SIG-M5 (cell line): ENCODE measurements at places on chromosomes 16 and 17.

- DNase-seq = no peak
Observed at GRCh38 chr16:80046848-80047247, 446.3 kb upstream of the MAF start.

DNA sequence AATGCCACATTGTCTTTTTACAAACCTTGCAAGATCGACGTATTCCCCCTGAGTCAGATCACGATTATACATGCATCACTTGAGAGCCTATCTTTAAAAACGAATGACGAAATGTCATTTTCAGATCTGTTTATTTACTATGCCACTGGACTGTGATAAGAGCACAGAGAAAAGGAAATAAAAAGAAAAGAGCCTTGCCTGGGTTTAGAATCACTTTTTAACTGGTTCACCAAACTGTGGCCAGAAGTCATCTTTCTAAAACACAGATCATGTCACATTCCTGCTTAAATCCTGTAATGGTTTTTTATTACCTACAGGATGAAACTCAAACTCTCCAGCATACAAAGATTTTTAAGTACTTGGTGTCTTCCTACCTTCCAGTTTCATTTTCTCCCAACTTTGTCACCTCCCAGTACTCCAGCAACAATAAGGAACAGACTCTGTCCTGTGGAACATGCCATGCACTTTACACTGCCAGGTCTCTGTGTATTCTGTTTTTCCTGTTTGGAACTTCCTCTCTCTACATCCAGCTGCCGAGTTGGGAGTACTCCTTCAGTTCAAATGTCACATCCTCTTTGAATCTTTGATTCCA is 91.5 kb downstream of the SNX11 start:
- no peak for DNase-seq

DNA sequence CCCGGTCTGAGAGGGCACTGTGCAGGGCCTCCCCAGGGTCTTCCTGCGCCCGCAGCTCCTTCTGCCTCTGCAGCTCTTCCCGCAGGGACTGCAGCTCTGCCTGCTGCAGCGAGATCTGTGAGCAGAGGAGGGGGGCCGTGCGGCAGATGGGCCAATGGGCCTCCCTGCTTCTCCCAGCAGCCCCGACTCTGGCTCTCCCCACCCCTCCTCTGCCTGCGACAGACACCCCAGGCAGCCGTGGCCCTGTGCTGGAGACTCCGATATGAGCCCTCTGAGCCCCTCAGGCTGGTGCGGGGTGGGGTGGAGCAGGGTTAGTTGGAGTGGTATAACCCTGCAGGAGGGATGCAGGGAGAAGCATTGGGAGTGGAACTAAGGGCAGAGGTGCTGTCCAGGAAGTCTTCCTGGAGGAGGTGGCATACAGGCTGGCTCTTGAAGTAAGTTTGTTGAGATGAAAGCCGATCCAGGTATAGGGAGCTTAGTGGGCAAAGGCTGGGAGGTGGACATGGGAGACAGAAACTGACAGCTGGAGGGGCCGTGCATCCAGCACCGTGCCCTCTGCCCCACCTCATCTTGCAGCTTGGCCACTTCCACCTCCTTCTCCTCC is 5.0 kb downstream of the THOC6 start:
- DNase-seq = no peak

DNA sequence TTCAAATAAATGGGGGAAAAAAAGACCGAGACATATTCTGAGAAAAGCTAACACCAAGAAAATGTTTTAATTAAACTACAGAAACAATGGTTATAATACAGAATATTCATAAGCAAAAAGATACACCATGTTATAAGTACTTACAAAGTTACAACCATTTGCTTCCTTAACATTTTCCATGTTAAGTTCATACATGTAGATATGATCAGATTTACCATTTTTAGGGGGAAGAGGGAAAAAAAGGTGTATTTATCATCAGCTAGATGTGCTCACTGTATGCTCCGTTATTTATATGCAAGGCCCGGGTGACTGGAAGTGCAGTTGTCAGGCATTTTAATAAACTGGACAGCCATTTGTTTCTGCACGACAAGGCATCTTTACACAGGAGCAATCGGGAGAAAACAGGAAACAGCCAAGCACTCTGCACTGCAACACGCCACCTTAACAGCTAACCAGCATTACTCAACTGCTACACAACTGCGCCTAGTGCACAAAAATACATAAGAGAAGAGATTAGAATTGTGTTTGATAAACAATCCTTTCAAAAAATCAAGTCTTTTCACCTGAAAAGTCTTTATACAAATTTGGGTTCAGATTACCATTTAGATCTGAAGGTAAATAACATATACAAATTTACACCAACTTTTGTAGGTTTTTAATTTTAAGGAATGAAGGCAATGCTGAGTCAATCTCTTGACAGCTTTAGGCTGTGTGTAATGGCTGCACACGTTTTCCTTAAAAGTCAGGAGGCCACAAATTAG is 2.9 kb downstream of the SRSF2 start:
- peak; percentile 50 for DNase-seq

GRCh38 chr16:81443688-81444447 is 740 bp upstream of the CMIP start:
- DNase-seq = no peak

DNA sequence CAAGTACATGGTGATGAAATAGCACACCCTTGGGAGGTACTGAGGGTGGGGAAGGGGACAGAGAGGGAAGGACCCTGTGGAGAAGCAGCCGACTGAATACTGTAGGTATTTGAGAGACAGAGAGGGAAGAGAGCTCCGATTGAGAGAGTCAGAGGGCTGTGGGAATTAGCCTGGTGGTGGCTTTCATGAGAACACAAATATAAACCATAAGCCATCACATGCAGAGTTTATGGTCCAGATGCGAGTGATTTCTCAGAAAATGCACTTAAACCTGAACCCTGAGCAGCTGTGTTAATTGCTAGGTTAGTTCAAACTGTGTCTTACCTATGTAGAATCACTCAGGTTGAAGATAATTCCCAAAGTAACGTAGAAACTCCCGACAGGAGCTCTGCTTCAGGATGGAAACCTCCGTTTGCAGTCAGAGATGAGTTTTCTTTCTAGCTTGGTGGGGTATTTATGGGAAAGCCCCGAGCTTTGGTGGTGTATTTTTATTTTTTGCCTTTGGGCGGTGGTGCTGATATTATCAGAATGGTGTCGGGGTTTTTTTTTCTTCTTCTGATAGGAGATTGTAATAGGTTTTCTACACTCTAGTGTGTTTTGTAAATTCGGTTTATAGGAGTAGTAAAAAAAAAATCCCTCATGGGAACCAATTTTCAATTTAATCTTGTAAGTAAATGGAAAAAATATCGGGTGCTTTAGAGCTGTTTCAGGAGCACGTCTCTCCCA is 184.9 kb upstream of the CACNG5 start:
- DNase-seq = no peak

- no peak for DNase-seq
Observed at GRCh38 chr17:27244011-27244410, 49.9 kb upstream of the WSB1 start.

DNA sequence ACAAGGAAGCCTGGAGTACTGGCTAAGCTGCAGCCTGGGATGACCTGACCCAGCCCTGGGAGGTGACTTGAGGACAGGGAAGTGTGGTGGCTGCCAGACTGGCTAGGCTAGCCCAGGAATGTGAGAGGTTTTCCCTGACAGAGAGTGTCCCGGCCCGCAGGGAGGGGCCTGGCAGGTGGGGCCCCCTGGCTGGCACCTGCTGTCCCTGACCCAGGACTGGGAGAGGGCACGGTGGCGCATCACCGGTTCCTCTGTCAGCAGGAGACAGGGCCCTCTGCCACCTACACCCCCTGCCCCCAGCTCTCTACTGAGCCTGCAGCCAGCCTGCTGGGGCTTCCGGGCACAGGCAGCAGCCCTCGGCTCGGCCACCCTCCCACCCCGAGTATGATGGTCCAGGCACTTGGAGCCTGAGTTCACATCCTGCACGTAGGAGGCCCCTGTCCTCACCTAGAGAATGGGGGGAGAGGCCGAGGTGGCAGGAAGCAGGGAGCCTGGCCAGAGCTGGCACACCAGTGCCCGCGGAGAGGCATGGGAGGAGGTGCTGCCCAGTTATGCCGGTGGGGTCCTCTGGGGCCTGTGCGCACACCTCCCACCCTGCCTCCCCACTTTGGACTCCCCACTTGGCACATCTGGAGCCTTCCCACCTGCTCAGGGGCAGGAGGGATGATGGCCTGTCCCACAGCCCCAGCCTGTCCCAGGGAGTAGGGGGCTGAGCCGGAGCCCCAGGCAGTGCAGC is 528 bp downstream of the PRSS27 start:
- DNase-seq = no peak

- DNase-seq = no peak
Observed at GRCh38 chr16:79309606-79310005, 290.9 kb downstream of the MAF start.

- DNase-seq = no peak
Observed at GRCh38 chr17:3025421-3026124, 37.8 kb downstream of the OR1D5 start.

DNA sequence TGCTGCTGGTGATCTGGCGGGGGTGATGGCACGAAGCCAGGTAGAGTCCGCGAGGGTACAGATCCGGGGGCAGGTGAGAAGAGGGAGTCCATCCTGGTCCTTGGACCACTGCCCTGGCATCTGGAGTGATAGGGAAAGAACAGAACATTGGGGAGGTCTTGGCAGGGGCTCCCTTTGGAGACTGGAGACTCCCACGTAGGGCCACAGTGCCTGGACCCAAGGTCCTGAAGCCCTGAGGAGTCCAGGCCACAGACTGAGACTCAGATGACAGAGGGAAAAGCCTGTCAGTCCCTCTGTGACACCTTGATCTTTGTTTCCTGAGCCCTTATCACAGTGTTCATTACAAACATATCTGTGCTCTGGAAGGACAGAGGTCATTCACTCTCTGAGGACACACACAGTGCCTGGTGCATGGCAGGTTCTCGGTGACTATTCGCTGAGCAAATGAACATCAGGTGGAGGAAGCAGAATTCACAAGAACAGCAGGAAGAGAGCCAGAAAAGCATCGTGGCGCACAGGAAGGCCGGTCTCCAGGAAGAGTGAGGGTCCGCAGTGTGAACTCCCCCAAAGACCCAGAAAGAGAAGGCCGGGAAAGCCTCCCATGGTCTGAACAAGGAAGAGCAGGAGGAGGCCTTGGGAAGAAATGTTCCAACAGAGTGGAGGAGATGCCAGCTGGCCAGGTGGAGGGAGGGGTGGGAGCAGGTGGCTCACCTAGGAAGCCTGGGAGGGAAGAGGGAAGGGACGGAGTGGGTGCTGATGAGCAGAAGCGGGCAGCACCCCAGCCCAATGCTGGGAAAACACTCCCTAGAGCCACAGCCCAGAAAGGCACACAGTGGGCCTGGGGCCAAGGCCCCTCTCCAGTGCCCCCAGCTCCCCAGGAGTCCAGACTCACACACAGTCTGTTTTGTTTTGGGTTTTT is 20.5 kb downstream of the PEMT start:
- no peak for DNase-seq

- no peak for DNase-seq
Observed at GRCh38 chr16:7716660-7717550, 384.3 kb downstream of the RBFOX1 start.

DNA sequence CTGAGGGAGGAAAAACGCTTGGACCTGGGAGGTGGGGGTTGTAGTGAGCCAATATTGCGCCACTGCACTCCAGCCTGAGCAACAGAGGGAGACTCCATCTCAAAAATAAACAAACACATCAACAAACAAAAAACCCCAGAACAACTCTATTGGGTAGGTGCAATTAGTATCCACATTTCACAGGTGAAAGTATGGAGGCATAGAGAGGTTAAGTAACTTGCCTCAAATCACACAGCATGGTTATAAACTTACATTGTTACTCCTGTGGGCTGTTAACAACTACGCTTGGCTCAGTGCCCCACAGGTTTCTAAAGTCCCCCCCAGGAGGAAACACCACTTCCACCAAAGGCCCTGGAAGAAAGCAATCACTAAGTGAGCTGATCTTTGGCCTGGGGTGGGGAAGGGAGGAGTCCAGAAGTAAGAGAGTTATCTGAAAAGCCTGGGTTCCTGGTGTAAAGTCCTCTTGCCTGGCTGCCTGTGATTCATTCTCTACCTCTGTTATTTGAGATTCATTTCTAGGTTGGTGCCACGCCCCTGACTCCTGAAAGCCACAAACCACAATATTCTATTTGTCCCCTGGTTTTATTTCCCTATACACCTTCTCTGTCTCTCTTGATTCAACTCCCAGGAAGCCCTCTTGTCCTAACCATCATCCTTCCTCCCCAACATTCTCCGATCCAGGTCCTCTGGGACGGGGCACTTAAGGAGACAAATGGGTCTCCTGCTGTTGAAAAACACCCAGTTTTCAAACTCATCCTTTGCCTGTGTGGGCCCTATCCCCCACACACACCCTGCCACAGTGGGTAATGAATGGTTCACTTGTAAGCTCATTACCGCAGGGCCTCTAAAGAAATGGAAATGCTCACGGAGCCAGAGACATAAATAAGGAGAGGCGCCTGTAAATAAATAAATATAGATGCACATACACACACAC is 195.4 kb downstream of the XYLT1 start:
- DNase-seq = no peak

DNA sequence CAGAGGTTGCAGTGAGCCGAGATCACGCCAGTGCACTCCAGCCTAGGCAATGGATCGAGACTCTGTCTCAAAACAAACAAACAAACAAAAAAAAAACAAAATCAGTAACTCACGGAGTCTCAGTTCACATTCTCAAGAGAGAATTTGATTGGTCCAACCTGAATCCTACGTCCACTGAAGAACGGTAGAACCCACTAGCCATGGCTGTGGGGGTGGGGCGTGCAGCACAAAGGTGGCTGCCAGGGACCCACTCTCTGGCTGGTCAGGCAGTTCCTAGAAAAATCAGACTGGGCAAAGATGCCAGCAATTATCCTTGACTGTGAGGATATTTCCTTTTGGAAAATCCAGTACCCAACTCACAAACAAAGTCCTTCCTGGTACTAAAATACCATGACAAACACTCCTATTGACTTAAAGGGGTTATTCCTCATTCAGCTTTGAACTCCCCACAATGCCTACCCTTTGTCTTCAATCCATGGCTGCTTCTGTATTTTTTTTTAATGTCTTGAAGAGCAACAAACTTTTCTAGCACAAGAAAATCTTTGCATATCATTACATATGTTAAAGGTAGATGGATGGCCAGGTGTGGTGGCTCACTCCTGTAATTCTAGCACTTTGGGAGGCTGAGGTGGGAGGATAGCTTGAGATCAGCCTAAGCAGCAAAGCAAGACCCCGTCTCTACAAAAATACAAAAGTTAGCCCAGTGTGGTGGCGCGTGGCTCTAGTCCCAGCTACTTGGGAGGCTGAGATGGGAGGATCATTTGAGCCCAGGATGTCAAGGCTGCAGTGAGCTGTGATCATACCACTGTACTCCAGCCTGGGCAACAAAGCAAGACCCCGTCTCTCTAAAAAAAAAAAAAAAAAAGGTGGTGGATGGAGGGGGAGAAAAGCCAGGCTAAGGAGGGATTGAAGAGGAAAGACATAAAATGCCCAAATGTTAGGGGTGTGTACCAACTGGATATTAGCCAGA is 3.8 kb upstream of the POLR3E start:
- DNase-seq = no peak

GRCh38 chr16:986925-987582 is 5.5 kb downstream of the SOX8 start:
- no peak for DNase-seq

DNA sequence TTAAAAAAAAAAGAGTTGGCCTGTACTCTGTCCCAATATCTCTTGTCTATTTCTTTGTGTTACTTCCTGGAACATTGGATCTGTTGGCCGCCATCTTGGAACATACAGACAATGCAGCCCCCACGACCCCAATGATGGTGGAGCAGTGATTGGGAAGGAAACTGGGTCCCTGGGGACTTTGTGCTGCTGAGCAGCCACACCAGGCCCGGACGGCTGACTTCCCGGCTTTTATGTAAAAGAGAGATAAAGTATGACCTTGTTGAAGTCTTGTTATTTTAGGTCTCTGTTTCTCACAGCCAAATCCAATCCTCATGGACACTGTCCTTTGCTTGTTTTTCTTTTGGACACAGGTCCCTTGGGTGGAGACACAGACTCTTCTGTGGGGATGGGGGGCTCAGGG is 204.5 kb downstream of the SALL1 start:
- no peak for DNase-seq
